Activated CD8-positive, alpha-beta memory T cell treated with anti-CD3 and anti-CD28 coated beads, Interleukin-2, amount 10 ng/mL, durations not matched to agents 7 days and 5 days (primary cell): ENCODE measurements at places on chromosomes 7 and 10.
A peak's percentile ranks its signal among the peaks of the same experiment; 100 is the strongest.

DNA sequence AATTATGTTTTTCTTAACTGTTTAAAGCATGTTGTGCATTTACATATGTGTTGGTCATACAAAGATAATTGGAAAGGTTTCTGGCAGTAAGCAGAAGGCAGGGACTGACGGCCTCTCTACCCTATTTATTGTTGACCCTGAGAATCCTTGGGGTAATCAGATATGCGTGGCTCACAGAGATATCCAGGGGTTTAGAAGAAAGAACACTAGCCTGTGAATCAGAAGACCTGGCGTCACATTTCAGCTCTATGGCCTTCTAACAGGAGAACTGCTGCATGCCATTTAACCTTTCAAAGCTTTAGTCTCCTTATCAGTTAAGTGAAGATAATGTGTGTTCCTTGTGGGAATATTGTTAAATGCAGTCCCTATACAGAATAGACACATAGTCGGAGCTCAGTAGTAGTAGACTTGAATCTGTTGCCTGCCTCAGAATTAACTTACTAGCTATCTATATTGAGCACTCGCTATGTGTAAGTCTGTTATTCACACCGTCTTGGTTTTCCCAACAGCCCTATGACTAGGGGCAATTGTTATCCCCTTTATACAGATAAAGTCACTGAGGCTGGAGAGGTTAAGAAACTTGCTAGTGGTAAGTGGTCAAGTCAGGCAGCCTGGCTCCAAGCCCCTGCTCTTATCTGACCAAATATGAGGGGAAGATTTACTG lies 129.6 kb upstream of the ANKRD1 start:
- DNase-seq = no peak
- H3K4me1 ChIP-seq = peaks cover 10% of the 10 kb centered on the region
- peaks cover 29% of the 10 kb centered on the region for H3K27me3 ChIP-seq
- no peak overlapping the region for H3K27ac ChIP-seq
- H3K36me3 ChIP-seq = peaks cover 2% of the 10 kb centered on the region

GRCh38 chr7:148723166-148723559 lies 24.5 kb downstream of the CUL1 start:
- no peaks in the 10 kb centered on the region for H3K27me3 ChIP-seq
- peak overlapping the region; percentile 61 for H3K27ac ChIP-seq
- DNase-seq = no peak
- no peak overlapping the region for H3K4me3 ChIP-seq

DNA sequence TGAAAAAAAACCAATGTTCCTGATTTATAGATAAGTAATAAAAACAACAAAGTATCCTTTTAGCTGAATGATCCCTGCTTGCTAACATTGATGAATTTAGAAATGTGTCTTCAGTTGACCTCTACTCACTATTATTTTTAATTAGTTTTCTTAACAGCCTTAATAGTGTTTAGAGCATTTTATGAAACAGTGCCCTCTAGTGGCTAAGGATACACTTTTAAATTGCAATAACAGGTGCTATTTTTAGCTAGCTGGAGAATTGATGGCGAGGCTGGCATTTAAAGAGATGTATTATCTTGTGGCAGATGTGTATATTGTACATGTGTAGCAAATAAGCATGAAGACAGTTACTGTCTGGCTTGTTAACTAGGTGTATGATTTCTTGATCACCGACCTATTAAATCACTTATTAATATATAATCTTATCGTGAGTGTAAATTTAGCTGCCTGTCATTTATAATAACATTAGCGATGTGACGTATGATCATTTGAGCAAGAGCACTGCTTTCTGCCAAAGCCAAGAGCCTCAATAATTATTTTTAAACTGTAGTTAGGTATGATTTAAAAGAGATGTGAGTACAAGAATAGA lies 451.9 kb downstream of the DPP6 start:
- no peaks in the 10 kb centered on the region for H3K4me1 ChIP-seq
- H3K4me3 ChIP-seq = no peak overlapping the region
- H3K27me3 ChIP-seq = no peaks in the 10 kb centered on the region
- no peak for DNase-seq
- no peaks in the 10 kb centered on the region for H3K36me3 ChIP-seq

DNA sequence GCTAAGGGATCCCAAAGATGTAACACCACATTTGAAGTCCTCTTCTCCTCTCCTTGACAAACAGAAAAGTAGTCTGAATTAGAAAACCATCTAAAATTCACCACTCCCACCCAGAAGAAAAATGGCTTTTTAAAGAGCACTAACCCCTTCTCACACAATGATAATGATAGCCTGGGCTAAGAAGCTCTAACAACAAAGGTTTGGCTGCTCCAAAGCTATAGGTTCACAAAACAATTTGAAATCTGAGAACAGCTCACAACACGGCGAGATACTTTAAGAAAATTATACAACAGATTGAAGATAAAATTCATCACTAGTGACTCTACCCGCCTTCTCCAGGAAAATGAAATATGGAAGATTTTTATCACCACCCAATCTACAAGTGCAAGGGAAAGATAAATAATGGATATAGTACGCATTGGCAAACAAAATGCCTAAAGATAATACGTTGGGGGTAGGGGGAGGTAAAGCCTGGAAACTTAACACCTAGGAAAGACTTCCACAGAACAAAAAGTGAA lies 7.4 kb downstream of the ITGB1 start:
- H3K36me3 ChIP-seq = peaks cover 13% of the 10 kb centered on the region
- H3K27ac ChIP-seq = peak overlapping the region; percentile 45

DNA sequence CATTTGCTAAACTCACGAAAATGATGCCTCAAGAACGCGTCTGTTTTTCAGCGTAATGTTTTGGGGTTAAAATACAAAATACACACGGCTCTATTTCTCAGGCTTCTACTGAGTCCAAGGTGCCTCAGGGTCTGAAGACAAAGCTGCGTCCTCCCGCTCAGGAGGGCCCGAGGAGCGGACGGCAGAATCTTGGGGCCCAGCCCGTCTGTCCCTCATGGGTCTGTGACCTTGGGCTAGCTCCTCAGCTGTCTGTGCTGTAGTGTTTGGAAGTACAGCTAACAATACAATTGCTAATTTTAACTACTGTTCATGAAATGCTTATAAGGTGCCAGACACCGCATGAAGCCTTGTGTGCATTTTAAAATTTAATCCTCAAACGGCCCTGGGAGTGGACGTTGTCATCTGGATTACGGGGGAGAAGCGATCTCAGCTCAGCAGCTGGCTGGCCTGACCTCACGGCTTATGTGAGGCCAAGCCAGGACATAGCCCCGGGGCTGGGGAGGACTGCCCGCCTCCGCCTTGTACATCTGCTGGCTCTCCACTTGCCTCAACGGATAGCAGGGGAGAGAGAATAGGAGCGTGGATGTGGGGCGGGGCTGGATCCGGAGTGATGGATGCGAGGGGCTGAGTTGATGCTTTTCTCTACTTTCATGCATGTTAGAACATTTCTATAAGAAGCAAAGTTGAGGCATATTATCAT lies 357.4 kb downstream of the GLRX3 start:
- H3K27ac ChIP-seq = no peak overlapping the region
- H3K27me3 ChIP-seq = no peaks in the 10 kb centered on the region
- no peak for DNase-seq
- no peaks in the 10 kb centered on the region for H3K36me3 ChIP-seq

GRCh38 chr7:148210804-148211325 lies 379.7 kb upstream of the C7orf33 start:
- H3K4me1 ChIP-seq = no peaks in the 10 kb centered on the region
- H3K27ac ChIP-seq = no peak overlapping the region
- no peaks in the 10 kb centered on the region for H3K36me3 ChIP-seq
- H3K27me3 ChIP-seq = peaks cover 9% of the 10 kb centered on the region
- H3K4me3 ChIP-seq = no peak overlapping the region

DNA sequence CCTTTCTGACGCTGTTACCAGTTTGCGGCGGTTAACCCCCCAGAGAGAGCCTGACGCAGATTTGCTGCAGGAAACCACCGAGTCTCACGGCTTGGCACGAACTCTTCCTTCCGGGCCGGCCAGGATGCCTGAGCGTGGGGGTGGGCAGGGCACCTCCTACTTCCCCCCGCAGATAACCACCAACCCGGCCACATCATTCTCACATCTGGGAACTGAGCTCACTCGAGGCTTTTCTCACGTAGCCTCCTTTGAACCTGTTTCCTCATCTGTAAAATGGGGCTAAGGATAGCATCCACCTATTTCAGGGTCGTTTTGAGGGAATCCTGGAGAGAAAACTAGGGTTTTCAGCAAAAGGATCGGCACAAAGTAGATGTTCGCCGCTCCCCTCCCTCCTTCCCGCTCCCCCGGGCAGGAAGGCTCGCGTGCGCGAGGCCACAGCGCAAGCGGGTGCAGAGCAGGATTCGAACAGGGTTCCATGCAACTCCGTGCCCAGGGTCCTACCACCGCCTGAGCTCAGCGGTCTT lies 23.6 kb downstream of the DDIT4 start:
- peak overlapping the region; percentile 77 for H3K4me3 ChIP-seq
- H3K27ac ChIP-seq = peak overlapping the region; percentile 99
- H3K27me3 ChIP-seq = no peaks in the 10 kb centered on the region
- peaks cover 8% of the 10 kb centered on the region for H3K36me3 ChIP-seq
- peaks cover 67% of the 10 kb centered on the region for H3K4me1 ChIP-seq

DNA sequence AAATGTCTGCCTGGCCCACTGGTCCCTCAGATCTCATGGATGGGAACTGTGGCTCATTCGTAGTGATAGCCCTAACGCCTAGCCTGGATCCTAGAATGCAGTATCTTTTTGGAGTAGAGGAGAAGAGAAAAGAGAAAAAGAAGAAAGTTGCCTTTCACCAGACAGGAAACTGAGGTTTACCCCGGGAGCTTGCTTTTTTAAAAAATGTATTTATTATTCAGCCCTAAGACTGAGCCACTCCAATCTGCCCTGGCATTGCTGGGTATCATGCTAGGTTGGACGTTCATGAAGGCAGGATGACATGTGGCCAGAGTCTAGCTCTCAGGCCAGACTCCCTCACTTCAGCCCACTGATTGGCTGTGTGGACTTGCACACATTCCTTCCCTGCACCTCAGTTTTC lies 21.5 kb upstream of the C10orf105 start:
- no peak for DNase-seq
- H3K27me3 ChIP-seq = no peaks in the 10 kb centered on the region
- H3K27ac ChIP-seq = peak overlapping the region; percentile 44
- H3K4me1 ChIP-seq = peaks cover 78% of the 10 kb centered on the region
- H3K36me3 ChIP-seq = no peaks in the 10 kb centered on the region

- H3K27ac ChIP-seq = no peak overlapping the region
- H3K36me3 ChIP-seq = peaks cover 2% of the 10 kb centered on the region
- no peak for DNase-seq
- no peaks in the 10 kb centered on the region for H3K27me3 ChIP-seq
Observed at GRCh38 chr7:75931680-75932079, 16.7 kb downstream of the POR start.

GRCh38 chr10:97116462-97117162 lies 69.1 kb downstream of the SLIT1 start:
- no peaks in the 10 kb centered on the region for H3K36me3 ChIP-seq
- no peak overlapping the region for H3K4me3 ChIP-seq
- no peaks in the 10 kb centered on the region for H3K4me1 ChIP-seq

GRCh38 chr10:80199828-80200227 lies 5.5 kb downstream of the ANXA11 start:
- no peak overlapping the region for H3K27ac ChIP-seq
- peaks cover 76% of the 10 kb centered on the region for H3K4me1 ChIP-seq
- H3K4me3 ChIP-seq = no peak overlapping the region
- DNase-seq = no peak
- H3K27me3 ChIP-seq = no peaks in the 10 kb centered on the region

- DNase-seq = no peak
- peaks cover 10% of the 10 kb centered on the region for H3K36me3 ChIP-seq
- H3K4me3 ChIP-seq = no peak overlapping the region
- H3K27me3 ChIP-seq = no peaks in the 10 kb centered on the region
- no peak overlapping the region for H3K27ac ChIP-seq
Observed at GRCh38 chr7:43694399-43694748, 34.9 kb downstream of the COA1 start.

DNA sequence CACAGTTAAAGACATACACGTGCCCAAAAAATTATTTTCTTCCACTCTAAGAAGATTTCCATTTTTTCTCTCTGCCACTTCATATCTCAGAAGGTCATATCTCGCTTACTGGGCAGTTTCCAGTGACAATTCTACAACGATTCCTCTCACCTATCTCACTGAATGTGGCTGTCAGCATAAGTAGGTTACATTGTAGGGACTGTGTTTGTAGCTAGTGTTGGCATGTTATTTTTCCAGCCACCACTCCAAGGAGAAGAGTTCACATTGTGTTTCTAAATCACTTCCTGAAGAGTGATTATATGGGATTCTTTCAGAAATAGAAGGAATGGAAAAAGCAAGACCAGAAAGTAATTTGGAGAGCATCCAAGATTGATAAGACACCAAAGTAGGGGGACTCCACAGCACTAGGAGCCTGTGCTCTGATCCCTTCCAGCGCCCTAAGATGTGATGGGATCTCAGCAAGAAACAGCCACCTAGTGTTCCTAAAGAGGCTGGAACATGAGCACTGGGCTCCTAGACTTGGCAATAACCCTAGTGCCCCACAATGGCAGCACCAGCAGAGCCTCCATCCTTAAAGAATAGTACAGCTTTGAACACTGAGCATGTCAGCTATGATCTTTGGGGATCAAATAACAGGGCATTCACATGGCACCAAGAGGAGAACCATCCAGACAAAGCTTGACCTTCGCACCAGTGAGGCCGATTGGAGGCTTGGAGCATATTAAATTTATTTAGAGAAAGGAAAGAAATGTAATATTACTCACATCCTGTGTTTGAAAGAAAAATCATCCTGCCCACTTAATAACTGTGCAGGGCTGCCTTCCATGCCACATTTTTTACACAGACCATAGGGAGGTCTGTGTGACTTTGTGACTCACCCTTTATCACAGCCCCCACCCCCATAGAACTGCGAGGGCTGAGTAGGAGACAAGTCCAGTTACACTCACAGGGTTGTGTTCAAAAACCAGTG lies 51.8 kb downstream of the CAV1 start:
- peak; percentile 48 for DNase-seq
- H3K4me3 ChIP-seq = no peak overlapping the region
- peaks cover 16% of the 10 kb centered on the region for H3K4me1 ChIP-seq
- H3K27me3 ChIP-seq = peaks cover 9% of the 10 kb centered on the region
- H3K27ac ChIP-seq = peak overlapping the region; percentile 6
- H3K36me3 ChIP-seq = no peaks in the 10 kb centered on the region

DNA sequence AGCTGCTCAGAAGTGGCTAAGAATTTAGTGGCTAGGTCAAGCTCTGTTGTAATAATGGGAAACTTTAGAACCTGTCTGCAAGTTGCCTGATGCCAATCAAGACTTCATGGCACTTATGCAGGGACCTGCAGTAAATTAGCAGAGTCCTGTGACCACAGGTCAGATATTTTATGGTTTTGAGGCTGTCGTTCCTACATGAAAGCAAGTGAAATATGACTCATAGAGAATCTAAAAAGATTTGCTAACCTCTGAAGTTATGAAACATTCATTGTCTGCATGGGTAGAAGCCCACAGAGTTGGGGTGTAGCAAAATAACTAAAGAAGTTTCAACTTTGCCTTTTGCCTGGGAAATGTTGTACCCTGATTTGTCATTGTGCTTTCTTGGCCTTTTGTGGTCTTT lies 32.3 kb downstream of the SLC39A12 start:
- H3K27ac ChIP-seq = no peak overlapping the region
- DNase-seq = no peak
- no peak overlapping the region for H3K4me3 ChIP-seq
- no peaks in the 10 kb centered on the region for H3K36me3 ChIP-seq
- H3K4me1 ChIP-seq = no peaks in the 10 kb centered on the region
